ENCODE measurements at places on chromosomes 7 and 10.

DNA sequence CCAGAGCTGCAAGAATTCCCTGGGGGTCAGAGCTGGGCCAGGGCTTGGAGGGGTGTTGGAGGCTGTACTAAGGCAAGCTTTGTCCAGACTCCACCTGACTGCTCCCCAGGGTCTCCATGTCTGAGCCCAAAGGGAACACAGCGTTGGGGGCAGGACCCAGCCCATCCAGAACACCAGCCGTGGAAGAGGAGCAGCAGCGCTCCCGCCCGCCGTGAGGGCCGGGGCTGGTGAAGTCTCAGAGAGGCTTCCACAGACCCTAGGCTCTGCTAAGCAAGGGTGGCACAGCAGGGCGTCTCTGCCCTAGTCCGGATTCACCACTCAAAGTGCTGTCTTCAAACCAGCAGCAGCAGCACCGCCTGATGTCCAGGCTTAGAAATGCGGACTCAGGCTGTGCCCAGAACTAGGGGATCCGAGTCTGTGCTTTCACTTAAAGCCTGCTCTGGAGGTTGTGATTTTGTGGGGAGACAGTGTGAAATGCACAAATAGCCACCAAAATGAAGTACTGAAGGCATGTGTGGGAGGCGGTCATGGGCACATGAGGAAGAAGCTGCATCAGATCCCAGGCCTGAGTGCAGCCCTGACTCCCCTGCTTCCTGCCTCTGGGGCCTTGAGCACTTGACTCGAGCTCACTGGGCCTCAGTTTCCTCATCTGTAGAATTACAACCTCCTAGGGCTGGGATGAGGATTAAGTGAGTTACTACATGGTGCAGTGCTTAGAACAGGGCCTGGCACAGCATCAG lies 16.6 kb upstream of the AQP1 start:
- no peak for DNase-seq

DNA sequence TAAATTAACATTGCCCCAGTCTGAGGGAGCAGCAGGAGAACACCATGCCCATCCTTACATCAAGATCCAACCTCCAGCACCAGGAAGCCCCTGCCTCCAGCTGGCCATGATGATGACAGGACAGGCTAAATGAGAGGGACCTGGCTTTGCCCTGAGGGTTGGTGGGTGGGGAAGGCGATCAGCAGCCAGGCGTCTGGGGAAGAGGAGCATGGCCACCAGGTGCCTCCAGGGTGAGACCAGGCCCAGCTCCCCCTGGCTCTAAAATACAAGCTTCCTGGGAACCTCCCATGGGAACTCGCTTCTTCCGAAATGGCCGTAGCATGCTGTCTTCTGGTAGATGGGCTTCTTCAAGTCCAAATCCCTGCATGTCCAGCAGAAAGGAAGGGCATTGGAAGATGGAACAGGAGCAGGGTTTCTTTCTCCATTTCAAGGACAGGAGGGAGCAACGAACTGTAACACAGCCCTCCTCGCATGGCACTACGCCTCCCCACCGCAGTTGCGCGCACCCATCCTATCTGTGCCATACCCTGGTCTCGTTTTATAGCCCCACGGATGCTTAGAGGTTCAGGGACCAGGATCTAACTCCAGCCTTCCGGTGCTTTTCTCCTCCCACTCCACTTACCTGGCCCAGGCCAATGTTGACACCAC lies 15.8 kb downstream of the MAT1A start:
- DNase-seq, result no peak

GRCh38 chr7:88090240-88090639 lies 129.6 kb downstream of the SRI start:
- no peak for DNase-seq

- no peak for DNase-seq
Observed at GRCh38 chr7:78203042-78203720, 404.6 kb downstream of the PHTF2 start.

DNA sequence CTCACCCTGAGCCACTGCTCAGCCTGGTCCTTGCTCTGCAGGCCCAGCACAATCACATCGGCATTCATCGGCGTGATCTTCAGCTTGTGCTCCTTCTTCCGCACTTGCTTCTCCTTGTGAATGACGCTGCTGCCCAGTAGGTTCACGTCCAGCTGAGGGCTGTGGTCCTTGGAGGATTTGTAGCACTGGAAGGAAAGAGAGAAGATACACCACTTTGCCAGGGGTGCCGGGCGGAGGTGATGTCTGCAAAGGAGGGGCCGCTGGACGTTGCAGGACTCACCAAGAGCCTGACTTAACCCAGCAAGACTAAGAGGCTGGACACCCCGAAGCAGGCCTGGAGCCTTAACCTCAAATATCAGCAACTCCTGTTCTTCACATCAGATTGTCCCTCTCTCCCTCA lies 74.8 kb downstream of the VWA2 start:
- DNase-seq, result no peak

DNA sequence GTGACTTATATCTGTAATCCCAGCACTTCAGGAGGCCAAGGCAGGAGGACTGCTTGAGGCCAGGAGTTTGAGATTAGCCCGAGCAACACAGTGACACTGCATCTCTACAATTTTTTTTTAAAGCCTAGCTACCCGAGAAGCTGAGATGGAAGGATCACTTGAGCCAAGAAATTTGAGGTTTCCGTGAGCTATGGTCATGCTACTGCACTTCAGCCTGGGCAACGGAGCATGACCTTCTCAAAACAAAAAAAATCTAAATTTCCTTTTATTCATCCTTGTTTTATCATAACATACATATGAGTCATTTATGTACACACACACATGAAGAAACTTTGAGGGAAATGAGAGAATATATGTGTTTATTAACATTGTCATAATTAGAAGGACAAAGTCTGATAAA lies 277.5 kb upstream of the MAGI2 start:
- DNase-seq, result no peak

All from skeletal muscle cell (primary cell).